ENCODE measurements at places on chromosomes 4 and X.

- no peak for DNase-seq
These were observed 7.5 kb downstream of the IDS start for GRCh38 chrX:149497626-149498025.

DNA sequence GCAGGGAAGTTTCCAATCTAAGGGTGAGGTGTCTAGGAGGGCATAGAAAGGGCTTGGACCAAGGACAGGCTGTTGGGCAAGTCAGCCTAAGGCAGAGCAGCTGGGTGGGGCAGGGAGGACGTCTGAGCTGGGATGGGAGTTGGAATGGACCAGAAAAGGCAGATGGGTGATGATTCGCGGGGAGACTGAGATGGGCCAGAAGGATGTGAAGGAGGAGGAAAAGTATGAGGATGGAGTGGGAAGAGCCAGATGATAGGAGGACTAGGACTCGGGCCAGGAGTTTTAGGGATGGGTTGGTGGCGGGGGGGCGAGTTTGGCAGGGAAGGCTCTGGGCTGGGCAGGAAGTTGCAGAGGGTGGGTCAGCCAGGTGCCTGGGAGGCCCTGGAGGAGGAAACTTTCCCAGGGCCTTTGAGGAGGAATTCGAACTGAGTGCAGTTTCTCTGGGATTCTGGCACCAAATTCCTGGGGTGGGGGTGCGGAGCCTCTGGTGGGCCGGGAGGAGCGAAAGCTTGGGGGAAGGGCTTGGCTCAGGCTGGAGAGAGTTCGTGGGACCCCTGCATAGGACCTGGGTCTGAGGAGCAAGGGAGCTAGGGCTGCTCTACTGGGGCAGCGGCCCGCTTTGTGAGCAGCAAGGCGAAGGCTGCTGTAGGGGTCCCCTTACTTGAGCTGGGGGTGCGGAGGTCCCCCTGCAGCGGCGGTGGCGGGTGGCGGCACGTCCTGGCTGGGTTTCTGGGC lies 8.7 kb upstream of the TIMP1 start:
- DNase-seq: no peak

- DNase-seq: no peak
These were observed 3.9 kb downstream of the BMP2K start for GRCh38 chr4:78780093-78780492.

- no peak for DNase-seq
These were observed 193.0 kb downstream of the PDGFC start for GRCh38 chr4:156778606-156779005.

DNA sequence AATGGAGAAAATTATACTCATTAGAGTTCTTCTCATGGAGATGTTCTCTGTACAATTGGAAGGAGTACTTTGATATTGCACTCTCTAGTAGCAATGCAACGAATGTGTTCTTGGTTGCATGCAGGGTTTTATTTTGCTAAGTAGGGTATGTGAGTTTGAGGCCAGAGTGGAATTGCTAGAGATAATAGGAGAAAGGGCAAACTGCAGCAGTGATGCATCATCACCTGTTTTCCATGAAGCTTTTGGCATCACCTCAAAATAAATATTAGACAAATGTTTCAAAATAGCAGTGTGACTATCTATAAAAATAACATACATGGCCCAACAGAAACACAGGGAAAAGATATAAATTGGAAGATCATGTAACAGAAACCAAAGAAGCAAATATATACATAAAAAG lies 93.3 kb downstream of the TIGD2 start:
- DNase-seq: no peak

DNA sequence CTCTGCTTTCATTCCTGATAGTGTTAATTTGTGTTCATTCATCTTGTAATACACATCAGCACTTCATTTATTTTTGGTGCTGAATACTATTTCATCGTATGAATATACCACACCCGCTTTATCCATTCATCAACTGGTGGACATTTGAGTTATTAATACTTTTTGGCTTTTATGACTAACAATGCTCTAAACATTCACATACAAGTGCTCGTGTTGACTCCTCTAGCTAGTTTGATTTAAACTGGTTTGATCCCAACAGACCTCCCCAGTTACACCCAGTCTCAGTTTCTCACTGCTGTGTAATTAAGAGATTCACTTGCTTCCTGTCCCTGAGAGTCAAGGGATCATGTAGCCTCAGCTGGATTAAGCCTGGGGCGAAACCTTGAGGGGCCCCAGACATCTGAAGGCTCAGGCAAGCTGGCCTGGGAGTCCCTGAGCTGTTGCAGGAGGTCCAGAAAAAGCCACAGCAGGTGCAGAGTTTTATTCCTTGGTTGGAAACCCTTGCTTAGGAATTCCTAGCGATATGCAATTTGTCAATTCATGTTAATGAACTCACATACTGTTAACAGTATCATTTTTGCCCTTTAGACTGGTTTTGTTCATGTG lies 52.8 kb upstream of the CLDN24 start:
- no peak for DNase-seq

DNA sequence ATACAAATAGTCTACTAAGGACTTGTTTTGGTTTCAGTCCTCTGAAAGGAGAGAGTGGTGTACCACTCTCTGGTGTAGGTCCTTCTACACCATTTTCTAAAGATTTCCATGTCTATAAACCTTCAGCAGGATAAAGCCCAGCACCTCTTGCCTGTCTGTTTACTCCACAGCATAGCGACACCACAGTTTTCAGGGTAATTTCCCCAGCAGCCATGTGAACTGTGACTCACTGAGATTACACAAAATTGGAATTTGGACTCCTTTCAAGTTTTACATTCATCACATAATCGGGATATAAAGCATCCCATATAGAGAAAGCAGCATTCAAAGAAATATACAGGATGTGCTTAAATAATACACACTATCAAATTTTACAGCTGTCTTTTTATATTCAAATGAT lies 229.6 kb downstream of the PRDM5 start:
- no peak for DNase-seq

- DNase-seq: no peak
These were observed 210.4 kb downstream of the PALLD start for GRCh38 chr4:168707205-168707604.

DNA sequence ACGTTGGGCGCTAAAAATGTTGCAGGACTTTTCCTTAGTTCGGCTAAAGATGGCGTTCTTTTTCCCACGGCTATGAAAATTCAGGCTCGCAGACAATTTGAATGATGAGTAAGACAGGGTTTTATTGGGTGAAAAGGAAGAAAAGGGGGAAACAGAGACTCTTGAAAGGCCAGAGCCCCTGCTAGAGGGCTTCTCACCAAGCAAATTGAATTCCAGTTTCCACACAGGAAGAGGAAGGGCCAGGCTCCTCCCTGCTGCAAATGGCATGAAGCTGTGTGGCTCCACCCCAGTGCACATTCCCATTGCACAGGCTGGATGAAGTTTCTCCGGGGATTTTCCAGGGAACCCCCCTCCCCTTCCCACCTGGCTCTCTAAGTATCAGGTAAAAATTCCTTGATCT lies 210.9 kb downstream of the KLHL4 start:
- no peak for DNase-seq

GRCh38 chrX:115409551-115409950 lies 120.0 kb downstream of the LUZP4 start:
- no peak for DNase-seq

DNA sequence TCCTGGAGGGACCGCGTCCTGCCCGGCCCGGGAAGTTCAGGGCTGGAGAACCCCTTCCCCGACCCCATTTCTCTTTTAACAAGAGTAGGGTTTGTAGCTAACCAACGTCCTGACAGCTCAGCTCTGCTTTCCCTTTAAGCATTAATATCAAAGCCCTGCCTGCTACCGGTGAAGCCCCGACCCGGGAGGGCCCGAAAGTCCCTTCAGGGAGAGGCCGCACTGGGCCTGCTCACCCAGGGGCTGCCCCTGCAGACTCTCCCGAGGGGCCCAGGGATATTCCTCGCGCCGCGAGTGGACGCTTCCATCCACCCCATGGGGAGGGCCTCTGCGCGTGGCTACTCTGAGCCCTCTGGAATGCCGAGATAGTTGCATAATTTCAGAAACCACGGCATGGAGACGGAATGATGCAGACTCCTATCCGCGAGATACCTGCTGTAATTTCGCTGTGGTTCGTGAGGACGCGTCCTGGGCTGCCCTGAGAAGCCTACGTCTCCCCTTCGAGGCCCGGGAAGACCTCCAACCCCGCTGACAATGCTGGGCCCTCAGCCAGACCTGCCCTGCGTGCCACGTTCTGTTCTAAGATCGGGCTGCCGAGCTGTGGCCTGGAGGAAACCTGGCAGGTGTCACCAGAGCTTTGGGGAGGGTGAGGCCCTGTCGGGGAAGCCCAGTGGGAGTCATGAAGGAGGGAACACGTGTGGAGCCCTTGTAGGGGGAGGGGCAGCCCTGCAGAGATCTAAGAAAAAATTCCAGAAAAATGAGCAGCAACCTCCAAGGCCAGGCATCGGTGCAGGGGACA lies 999 bp upstream of the CTBP1 start:
- no peak for DNase-seq

DNA sequence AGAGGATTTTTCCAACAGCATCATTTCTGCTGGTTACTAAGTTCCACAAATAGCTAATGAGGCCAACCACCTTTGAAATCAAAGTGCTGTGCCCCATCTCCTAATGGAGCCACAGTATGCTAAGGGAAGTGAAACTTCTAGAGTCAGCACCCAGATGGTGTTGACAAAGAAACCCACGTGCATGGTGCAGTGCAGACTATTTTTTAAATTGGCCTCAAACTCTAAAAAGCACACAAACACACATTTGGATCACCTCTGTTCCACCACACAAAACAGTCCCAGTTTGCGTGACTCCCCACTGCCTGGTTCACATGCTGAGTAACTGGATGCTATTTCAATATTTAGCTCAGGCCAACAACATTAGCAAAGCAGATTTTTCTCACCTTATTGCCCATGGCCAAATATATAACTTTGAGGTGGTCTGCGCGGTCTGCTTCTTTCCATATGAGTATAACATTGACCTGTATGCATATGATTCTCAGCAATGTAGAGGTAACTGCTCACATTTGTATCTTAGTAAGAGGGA lies 69.9 kb downstream of the AMELX start:
- DNase-seq: no peak

GRCh38 chrX:69299285-69299684 lies 134.0 kb upstream of the PJA1 start:
- DNase-seq: no peak

GRCh38 chrX:71579136-71579989 lies 1.1 kb downstream of the GCNA start:
- no peak for DNase-seq

- DNase-seq: no peak
These were observed 6.3 kb downstream of the PRAF2 start for GRCh38 chrX:49067285-49068120.

DNA sequence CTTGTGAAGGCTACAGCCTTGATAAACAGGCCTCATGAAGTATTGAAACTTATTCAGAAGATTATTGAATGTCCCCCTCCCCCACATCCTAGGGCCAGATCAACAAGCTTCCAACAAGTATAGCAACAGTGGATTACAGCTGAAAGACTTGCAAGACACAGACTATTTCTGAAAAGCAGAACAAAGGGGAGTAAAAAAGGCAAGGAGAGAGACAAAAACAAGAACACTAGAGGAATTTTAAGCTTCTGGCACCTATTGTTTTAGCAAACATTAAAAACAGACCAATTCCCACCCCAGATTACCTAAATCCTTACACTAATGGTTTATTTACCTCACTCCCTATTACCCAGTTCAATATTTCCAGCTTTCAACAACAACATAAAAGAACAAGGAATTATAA lies 446.3 kb upstream of the FSTL5 start:
- no peak for DNase-seq

GRCh38 chr4:105274090-105274489 lies 127.4 kb downstream of the TET2 start:
- DNase-seq: no peak

DNA sequence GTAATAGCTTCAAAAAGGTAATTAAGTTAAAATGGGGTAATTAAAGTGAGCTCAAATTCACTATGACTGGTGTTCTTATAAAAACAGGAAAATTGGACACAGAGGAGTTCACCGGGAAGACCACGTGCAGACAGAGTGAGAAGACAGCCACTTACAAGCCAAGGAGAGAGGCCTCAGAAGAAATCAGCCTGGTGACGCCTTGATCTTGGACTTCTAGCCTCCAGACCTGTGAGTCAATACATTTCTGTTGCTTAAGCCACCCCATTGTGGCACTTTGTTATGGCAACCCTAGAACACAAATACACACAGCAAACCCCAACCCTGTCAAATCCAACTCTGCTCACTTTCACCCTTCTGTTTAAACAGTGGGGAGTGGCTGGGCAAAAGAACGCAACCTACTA lies 4.1 kb upstream of the CD38 start:
- no peak for DNase-seq

Measured in activated CD4-positive, alpha-beta T cell treated with anti-CD3 and anti-CD28 coated beads for 24 hours (primary cell).